ENCODE measurements at places on chromosomes 12 and 14.

DNA sequence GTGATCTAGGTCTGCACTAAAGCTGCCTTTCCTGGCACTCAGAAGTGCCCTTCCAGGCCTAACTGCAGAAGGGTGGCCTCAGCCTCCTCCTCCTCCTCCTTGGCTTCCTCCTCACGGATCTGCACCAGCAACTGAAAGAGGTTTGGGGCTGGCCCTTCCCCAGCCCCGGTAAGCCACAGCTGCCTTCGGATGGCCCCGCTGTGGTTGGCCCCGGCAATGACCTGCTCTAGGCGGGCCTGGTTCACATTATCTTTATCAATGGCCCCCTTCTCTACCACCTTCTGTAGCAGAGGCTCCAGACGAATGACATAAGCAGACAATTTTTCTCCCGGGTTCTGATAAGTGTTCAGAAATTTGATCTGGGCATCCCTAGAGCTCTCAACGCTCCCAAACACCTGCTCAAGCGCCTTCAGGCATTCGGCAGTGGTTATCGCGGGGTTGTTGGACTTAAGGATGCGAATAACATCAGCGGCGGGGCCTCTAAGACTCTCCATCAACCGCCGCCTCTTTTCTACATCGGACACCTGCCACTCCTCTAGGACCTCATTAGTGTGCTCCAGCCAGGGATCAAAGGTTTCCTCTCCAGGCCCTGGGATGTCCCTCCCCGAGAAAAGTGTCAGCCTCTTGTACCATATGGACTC lies 1.5 kb downstream of the PNMA1 start:
- DNase-seq, result no peak

DNA sequence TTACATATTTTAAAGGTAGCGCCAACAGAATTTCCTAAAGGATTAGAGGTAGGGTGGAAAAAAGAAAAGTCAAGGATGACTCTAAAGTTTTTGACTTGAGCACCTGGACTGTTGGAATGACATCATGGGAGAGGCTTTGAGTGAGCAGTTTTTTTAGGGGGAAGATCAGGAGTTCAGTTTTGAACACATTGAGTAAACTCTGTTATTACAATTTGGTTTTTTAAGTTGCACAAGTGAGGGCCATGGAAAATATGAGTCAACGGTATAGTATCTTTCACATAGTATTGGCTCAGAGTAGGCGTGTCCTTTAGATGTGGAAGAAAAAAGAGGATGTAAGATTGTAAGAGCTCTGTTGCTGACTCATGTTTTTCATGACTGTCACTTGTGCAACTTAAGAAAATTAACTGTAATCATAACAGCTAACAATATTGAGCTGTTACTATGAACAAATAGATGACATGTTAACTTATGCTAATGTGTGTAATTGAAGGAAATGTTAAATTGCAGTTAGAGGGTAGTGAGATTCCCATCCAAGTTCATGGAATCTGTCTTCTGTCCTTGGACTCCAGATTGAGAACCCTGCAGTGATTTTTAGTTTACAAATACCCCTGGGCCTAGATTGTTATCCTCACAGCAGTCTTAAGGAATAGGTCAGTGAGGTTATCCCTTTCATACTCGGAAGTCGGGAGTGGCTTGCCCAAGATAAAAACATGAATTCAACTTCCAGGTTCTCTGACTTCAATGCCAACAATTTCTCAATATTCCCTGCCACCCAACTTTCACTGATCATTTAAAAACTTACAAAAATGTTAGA lies 48.2 kb upstream of the ATP2B1 start:
- peak; percentile 54 for DNase-seq

GRCh38 chr12:109959411-109960093 lies 36.6 kb downstream of the GIT2 start:
- DNase-seq, result no peak

- DNase-seq, result no peak
Measured at GRCh38 chr14:95895720-95896119, 19.1 kb downstream of the TUNAR start.

DNA sequence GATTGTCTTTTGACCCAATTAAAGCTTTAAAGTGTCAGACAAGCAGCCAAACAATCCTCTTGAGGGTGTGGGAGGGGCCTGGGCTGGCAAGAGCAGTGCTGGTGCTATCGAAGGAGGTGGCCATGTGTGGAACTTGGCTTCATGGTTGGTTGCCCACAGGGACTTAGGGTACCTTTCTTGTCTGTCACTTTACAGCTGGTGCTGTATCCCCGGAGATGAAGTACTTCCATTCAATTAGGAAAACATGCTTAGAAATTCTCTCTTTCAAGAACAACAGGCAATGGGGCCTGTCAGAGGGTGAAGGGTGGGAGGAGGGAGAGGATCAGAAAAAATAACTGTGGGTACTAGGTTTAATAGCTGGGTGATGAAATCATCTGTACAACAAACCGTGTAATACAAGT lies 86.5 kb downstream of the DAAM1 start:
- no peak for DNase-seq

DNA sequence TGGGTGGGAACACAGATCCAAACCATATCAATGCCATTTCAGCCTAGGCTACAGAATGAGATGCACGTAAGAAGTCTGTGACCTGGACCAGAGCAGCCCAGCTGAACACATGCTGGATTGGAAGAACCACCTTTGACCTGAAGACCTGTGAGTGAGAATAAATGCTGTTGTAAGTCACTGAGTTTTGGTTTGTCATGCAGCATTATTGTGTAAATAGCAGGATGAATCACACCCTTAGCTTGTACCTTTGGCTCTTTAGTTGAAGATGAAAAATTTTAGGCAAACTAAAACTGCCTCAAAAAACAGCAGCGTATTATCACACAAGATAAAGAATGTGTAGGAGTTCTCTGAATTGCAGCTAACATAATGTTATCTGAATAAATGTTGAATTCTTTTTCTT lies 199.4 kb upstream of the LRIG3 start:
- DNase-seq, result no peak

DNA sequence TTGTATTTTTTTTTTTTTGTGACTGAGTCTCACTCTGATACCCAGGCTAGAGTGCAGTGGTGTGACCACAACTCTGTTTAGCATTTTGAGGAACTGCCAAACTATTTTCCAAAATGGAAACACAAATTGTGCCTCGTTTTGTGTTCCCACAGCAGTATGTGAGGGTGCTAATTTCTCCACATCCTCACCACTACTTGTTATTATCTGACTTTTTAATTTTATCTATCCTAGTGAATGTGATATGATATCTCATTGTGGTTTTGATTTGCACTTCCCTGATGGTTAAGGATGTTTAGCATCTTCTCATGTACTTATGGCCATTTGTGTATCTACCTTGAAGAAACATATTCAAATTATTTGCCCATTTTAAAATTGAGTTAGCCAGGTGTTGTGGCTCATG lies 62.4 kb downstream of the SRGAP1 start:
- DNase-seq, result no peak

- DNase-seq, result no peak
Measured at GRCh38 chr12:40158592-40159111, 52.8 kb upstream of the SLC2A13 start.

DNA sequence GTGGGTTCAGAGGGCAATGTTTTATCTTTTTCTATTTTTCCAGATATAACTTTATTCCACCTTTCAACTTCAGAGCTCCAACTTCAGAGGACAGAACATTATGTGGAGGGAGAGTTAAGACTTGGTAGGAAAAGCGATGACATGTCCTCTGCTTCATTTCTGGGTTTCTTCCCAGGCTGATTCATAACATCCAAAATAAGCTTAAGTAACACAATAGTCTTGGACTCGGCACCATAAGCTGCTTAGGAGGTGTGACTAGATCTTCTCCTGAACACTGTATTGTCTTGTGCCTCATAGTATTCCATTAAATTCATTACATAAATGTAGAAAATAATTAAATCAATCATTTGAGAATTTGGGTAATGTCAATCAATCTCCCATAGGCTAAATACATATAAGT lies 95.5 kb upstream of the PDE3A start:
- no peak for DNase-seq

DNA sequence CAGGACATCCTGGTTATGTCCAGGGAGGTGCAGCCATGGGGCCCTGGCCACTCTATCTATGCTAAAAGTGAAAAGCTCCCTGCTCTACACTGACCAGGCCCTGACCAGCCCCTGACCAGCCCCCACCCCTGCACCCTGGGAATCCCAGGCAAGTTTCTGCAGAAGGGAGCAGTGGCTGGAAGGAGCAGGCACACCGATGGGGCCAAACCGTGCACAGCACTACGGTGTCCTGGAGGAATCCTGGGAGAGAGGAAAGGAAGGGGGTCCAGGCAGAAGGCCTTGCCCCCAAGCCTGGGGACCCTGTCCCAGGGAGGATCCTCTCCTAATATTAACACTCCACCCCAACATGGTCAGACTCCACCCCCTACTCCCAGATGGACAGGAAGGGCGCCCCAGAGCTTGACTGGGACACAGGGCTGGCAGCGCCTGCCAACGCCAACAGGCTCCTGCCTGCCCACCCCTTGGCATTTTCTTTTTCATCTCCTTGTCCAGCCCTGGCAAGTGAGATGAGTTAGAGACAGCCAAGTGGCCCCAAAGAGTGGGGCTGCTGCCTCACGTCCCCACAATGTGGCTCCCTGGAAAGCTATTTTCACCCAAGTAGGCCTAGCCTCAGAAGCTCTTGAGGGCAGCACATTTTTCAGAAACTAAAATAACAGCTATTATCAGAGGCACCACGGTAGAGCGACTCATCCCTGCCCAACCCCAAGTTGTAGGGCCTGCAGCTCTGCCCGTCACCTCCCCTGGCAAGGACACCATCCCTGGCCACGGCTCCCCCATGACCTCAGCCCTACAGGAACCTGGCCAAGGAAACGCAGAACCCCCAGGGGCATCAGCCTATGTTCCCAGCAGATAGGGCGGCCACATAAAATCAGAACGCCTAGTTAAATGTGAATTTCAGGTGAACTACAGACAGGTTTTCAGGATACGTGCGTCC lies 82.6 kb downstream of the SCARB1 start:
- no peak for DNase-seq

GRCh38 chr12:123907726-123908476 lies 64.7 kb downstream of the CCDC92 start:
- DNase-seq, result no peak

DNA sequence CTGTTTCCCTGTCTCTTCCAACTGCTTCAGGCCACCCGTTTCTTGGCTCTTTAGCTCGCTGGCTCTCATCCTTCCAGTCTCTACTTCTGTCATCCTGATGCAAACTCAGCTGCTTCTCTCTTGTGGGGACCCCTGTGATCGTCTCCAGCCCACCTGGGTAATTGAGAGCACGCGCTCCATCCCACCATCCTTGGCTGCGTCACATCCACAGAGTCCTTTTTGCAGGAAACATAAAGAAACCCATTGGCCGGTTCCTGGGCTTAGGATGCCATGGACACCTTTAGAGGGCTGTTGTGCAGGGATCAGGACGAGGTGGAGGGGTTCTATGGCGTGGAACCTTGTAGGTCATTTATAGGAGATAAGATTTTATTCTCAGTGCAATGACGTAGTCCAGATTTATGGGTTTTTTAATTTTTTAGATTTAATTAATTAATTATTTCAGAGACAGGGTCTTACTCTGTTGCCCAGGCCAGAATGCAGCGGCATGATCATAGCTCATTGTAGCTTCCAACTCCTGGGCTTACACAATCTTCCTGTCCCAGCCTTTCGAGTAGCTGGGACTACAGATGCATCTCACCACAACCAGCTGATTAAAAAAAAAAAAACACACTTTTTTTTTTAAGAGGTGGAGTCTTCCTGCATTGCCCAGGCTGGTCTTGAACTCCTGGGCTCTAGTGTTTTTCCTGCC lies 82.6 kb downstream of the CCDC92 start:
- no peak for DNase-seq

GRCh38 chr12:51661836-51662235 lies 70.8 kb downstream of the SCN8A start:
- no peak for DNase-seq

GRCh38 chr12:119989731-119990381 lies 820 bp downstream of the BICDL1 start:
- DNase-seq, result peak; percentile 24

DNA sequence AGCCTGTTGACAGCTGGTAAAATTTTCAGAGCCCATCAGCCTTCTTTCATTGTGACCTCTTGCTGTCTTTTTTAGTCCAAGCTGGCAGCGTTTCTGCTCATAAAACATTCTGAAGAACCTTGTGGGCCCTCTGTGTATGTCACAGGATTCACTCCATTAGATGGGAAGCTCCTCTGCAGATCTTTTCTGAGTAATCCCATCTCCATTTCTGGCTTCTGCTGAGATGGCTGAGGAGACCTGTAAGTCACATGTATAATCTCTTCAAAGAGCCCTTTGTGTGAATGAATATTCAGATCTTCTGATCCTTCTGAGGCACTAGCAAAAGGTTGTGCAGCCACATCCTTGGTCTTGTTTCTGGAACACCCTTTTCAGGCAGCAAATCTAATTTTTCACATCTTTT lies 2.8 kb downstream of the RXYLT1 start:
- no peak for DNase-seq

DNA sequence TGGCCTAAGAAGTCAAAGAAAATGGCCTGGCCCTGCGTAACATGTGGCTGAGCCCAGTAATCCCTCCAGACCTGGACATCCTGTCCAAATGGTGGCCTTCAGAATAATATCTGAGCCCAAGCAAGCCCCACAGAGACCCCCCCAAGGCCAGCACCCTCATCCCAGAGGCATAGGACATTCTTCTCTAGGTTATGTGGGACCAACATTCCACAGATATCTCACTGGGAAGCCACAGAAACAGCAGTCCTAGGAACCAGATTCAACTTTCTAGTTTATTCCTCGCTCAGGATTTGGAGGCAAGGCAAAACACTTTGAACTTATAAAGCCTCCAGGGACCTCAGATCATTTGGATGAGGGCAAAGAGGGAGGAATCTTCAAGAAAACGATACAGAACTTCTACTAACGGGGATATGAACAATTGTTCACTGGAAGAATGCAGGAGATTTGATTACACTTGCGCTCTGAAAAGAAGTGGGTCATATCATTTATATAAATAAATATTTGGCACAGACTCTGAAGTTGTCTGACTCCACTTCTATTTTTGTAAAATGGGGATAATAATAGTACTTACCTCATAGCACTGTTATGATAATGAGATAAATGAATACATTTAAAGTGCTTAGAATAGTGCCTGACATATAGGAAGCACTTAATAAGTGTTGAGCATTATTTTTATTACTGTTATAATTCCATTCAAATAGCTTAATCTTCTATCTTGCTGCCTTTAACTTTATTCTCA lies 171.5 kb downstream of the NUAK1 start:
- no peak for DNase-seq

All from smooth muscle cell of the brain vasculature (primary cell).